Stimulated activated CD4-positive, alpha-beta T cell treated with anti-CD3 and anti-CD28 coated beads, Interleukin-15, amount 100 ng/mL, for 48 hours (primary cell): ENCODE measurements at places on chromosomes 16 and 17.

DNA sequence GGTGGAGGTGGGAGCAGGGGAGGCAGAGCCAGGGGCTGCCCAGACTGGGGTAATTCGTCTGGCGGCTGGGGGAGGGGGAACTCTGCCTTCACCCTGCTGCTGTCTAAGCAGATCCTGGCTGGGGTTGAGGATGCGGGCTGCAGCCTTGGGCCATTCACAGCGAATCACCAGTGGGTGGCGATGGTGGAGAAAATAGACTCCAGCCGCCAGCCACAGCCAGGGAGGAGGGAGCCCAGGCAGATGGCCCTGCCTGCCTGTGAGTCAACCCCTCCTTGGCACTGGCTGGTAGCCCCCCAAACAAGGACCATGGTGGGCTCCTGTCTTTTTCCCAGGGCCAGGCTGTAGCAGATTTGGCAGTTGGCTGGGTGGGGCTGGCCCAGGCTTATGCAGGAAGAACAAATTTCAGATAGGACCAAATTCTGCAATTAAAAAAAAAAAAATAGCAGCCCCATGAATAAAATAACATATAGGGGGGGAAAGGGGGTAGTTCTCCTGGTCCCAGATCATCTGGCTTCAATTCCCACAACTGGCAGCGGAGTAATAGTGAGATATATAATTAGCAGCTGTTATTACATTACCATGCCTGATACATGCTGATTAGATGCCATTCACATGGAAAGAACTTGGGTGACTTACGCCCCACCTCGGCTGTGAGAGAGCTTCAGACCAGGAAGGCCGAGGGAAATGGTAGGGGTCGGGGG, 41.5 kb upstream of the CDH5 start:
- no peak for DNase-seq

GRCh38 chr16:72301523-72302236, 129.7 kb upstream of the PMFBP1 start:
- DNase-seq: no peak

DNA sequence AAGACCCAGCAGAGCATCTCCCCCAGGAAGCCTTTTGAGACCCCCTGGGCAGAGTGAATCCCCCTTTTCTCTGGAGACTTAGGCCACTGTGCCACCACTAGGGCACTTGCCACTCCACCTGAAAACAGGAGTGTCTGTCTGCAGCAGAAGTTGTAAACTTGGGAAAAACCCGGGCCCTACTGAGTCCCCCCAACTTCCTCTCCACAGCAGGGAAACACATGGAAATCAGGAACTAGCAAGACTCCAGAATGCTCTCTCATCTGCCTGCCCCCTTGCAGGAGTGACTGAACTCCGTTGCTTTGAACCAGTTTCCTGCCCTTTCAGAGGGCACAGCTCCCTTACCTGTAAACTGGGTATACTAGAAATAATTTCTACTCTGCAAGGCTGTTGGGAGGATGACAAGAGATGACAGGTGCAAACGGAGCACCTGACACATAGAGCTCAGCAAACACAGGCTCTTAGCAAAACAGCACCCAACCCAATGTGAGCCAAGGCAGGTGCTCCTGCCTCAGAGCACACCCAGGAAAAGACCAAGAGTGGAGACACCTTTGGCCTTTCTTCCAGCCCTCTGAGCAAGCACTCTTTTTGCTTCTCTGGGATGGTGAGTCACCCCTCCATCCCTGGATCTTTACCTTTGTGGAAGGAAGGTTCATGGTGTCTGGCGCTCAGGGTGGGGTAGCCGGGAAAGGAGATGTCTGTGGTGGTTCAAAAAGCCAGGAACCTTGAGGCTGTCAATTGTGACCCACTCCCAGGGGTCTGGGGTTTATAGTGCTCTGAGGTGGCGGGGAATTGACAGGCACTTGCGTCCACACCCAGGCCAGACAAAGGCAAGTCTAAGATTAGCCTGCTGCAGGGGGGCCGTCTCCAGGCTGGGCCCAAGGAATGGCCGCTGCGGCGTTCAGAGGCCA, at the start of gene HCRT:
Gene HCRT (minus strand): TSS at position 740 of the 908 bp plus-strand sequence. CDS start 87 bp downstream, at position 653.
- no peak for DNase-seq

GRCh38 chr16:23496821-23497542, 13.3 kb downstream of the GGA2 start:
- DNase-seq: no peak

DNA sequence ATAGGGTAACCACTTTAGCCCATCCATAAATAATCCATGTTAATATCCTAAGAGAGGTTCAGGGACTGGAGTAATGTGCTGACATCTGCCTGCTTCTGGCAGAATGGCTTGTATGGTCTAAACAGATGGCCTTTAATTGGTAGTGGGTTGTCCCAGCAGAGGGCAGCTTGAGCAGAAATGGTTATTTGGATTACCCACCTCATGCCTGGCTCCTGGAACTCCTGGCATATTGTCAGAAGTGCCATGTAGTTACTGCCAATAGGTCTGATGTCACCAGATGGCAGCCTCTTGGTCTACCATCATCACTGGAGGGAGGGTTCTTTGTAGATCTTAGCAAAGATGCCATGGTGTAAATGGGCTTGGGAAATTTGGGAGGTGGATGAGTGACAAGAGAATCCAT, 157.5 kb upstream of the SOX9 start:
- no peak for DNase-seq

GRCh38 chr16:49437344-49437743, 63.7 kb downstream of the C16orf78 start:
- no peak for DNase-seq

DNA sequence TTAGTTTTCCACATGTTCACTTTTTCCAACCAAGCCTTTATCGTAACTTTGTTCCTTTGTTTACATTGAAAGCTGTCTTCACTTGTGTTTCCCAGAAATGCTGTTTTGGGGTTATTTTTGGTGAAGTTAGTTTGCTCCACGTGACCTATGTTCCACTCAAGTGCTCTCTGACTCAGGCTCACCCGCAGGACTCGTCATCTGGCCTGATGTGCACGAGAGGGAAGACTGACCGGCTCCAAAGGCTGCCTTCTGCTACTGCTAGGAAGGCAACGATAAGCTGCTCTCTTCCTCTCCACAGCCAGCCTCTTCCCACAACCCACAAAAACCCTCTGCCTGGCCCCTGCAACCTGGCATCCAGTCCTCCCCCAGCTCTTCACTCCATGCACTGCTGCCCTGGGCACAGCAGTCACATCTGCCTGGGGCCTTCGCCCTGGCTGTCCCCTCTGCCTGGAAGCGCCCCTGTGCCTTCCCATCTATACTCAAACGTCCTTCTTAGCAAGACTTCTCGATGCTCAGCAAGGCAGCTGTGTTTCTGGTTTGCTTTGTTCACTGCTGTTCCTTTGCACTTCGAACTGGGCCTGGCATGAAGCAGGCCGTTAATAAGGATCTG, 28.0 kb downstream of the ZCCHC14 start:
- no peak for DNase-seq

DNA sequence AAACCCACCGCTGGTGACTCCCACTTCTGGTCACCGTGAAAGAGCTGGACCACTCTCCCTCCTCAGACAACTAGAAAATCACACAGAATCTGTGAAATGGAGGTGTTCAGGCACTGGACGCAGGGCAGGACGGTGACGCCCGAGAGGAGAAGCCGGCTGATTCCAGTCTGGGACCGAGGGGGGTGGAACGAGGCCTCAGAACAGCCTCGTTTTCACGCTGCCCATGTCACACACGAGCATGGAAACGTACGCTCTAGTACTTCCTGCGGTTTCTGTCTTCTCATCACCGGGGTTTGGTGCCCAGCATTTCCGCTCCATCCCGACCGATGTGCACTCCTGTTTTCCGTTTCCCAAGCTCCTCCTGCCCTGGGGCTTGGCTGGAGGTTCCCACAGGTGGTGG, 101.8 kb upstream of the METRNL start:
- no peak for DNase-seq

- no peak for DNase-seq
Measured at GRCh38 chr16:11494029-11494428, 92.7 kb downstream of the LITAF start.

GRCh38 chr17:66357037-66357436, 54.6 kb downstream of the PRKCA start:
- no peak for DNase-seq
